Adrenal gland (tissue), 19 donors: ENCODE measurements at places on chromosomes 2 and 18.

- DNase-seq, result no peak
Observed at GRCh38 chr18:6452194-6452593, 37.5 kb upstream of the L3MBTL4 start.

DNA sequence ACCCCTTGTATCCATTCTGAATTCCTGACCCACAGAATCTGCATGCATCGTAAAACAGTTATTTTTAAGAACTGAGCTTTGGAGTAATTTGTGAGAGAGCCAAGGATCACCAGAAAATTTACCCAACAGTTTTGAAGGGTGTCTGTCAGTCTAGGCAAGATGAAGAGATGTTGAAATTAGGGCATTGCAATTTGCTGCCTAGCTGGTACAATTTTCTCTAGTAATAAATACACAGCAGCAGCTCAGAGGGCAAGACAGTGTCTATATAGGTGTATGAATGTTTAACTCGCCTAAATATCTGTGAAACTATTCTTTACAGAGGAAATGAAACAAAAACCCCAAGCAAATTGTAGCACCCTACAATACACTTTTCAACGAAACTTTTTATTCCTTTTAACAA lies 377.8 kb upstream of the POU3F3 start:
- no peak for DNase-seq

DNA sequence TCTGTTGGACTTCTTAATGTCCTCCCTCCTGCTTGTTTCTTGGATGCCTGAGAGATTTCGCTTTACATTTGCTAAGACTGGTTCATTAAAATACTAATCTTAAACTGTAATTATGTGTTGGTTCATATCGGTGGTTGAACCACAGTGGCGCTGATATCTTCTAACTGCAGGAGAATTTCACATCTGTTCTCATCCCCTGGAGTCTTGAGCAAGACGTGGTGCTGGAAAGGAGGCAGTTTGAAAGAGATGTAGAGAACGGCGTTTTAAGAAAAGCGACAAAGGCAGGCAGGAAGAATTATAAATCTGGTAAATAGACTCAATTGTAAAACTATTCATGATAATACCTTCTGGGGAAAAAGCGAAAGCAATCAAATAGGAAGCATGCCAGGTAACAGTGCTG lies 79.5 kb downstream of the NXPH2 start:
- no peak for DNase-seq

DNA sequence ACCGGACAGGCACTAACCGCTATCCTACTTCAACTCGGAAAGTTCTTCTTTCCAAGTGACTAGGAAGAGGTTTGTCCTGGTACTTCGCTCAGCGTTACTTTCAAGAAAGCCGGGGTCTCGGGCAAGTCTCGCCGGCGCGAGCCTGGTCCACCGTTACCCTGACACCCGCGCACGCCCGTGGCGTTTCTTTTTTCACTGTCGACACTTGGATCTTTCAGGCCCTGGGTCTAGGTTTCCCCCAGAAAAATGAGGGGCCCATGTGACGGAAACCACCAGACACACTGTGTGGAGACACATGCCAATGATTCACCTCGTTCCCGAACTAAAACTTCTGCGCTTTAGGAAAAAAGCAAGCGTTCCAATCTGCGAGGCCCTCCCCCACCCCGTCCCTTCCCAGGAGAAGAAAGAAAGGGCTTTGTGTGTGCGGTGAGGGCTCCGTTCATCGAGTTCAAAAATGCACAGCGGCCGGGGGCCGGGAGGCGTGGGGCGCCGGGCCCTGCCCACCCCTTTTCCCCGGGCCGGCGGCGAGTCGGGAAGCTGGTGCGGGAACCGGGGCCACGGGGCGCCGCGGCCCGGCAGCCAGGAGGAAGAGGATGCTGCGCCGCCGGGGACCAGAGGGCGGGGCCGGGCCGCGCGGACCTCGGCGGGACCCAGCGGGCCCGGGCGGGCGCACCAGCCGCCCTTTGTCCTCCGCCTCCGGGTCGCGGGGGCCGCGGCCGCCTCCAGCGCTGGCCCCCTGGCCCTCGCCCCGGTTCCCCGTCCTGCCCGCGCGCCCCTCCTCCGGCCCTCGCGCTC lies 2.6 kb downstream of the ZNF521 start:
- peak; percentile 36 for DNase-seq

GRCh38 chr2:36397728-36398413 lies 42.3 kb downstream of the CRIM1 start:
- DNase-seq, result no peak

DNA sequence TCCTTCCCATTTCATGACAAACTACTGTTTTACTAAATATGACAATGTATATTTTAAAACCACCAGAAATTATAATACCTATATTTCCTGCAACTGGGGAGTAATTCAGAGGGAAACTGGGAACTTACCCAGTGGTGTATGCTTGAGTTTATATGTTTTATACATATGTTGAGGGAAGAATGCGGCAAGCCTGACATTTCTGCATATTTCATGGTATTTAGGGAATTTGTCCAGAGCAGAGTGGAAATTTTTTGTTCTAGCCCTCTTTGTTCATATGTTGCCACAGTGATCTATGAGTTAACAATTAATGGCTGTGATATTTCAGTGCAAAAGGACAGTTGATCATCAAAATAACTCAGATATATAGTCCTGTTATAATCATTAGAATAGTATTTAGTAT lies 230.8 kb upstream of the VWC2L start:
- DNase-seq, result no peak

- DNase-seq, result no peak
Observed at GRCh38 chr2:83595121-83595690, 863.9 kb downstream of the SUCLG1 start.

DNA sequence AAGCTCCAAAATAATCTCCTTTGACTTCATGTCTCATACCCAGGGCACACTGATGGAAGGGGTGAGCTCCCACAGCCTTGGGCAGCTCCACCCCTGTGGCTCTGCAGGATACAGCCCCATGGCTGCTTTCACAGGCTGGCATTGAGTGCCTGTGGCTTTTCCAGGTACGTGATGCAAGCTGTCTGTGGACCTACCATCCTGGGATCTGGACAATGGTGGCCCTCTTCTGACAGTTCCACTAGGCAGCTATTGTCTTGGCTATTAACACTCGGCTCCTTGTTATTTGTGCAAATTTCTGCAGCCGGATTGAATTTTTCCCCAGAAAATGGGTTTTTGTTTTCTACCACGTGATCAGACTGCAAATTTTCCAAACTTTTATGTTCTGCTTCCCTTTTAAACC lies 634.2 kb downstream of the TSN start:
- no peak for DNase-seq

- peak; percentile 70 for DNase-seq
Observed at GRCh38 chr18:47772374-47773248, 157.8 kb downstream of the SMAD2 start.

DNA sequence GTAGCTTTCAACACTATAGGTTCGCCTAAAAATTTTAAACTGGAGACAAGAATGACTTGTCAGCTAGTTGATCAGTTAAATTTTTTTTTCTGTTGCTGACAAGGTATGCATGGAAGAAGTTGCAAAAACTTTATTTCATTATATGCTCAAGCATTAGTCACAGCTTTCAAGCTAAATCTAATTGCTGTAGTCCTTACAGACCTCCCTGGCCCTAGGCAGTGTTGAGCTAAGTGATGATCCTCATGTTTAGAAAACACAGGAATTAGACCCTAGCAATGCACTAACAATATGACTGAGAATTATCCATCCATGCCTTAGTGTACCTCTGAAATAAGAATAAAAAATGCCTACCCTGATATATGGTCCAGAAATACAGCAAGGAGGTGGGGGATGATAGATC lies 253.4 kb downstream of the SP3 start:
- DNase-seq, result no peak

DNA sequence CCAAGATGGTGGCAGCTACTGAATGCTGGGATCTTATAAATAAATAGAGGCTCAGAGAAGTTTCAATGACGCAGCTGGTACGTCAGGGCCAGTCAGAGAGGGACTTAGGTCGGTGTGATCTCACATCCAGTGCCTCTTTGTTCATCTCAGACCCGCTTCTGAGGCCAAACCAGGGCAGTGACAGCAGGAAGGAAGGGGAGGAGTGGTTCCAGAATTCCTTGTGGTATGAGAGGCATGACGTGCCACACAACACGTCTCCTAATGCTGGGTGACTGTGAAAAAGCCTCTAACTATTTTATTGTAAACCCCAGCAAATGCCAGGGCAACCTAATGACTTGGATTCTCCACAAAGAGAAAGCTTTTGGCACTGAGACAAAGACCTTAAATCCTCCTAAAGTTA lies 423.3 kb downstream of the LPIN1 start:
- peak; percentile 48 for DNase-seq

DNA sequence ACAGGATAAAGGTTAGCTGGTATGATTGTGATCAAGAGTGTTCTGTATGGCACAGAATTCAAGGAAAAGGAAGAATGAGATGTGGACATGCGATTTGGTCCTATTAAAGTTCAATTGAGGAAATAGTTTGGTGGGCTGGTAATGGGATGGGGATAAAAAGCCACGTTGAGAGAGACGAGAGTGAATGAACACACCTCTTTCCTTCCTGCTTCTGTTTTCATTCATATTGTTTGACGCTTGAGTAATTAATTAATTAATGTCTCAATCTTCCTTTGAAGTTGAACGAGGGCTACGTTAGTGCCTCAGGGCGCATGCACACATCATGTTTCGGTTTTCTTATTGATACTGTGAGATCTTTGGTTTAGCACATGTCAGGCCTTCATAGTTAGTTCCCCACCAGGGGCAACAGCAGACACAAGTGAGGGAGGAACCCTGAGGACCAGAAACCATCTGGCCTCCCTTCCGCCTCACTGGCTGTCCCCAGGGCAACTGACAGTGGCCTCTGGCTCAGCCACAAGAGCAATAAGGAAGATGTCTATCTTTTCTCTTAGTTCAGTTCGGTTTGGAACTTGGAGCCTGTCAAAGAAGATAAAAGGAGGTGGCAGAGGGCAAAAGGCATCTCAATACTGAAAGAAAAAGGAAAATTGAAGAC lies 116.0 kb downstream of the LIPG start:
- no peak for DNase-seq

- no peak for DNase-seq
Observed at GRCh38 chr18:79936641-79937040, 14.8 kb downstream of the SLC66A2 start.

DNA sequence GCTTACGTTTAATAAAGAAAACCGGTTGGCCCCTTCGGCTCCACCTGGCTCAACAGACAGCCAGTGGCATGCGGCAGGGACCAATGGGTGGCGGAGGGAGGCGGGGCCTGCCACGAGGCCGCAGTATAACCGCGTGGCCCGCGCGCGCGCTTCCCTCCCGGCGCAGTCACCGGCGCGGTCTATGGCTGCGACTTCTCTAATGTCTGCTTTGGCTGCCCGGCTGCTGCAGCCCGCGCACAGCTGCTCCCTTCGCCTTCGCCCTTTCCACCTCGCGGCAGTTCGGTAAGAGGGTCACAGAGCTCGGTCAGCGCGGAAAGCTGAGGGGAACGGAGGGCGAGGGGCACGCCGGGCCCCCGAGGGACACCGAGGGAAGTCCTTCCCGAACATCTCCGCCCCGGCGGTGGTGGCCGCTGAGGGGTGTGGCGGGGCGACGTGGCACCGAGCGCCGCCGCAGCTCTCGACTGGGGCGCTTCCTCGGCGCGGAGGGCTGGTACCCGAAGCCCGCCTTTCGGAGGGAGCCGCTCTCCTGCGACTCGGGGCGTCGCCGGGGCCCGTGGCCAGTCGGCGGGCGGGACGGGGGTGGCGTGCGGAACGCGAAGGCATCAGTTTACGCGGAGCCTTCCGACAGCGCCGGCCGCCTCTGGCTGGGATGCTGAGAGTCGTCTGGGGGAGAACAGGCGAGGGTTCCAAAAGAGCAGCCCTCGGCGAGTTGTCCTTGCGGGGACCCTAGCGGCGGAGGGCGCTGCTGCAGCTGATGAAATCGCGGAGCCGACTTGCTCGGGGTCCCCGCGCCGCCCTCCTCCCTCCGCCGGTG lies at the start of gene MTHFD2:
TSS of gene MTHFD2 (plus strand) at position 155 of the 814 bp plus-strand sequence. CDS start at position 182, 27 bp downstream.
- peak; percentile 93 for DNase-seq

DNA sequence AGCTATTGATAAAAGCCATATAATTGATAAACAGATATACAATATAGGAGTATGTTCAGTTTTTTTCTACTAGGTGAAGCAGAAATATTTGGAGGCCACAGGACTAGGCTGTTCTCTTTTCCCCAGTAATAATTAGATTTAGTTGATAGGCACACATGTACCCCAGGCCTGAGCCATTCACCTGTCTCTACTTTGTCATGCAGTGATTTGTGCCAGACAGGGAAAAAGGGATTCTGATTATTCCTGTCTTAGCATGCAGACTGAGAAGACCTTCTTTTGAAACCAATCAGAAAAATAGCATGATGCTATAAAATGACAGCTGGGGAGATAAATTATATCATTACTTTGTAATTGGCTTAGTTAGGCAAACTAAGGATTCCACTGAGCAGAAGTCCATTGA lies 94.3 kb downstream of the DOCK10 start:
- no peak for DNase-seq

DNA sequence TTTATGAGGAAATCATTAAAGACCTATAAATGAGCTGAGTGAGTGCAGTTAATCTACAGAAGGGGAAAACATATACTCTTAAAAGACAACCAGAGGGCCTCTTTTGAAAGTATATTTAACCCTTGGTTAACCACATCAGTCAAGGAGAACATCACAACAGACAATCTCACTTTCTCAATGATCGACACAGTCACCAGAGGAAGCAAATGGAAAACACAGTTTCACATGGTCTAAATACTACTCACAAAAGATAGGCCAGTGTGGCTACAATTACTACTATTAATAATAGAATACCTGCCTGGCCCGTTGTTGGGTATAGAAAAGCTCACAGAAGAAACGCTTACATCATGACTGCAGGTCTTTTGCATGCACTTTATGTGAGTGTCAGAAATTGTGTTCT lies 426.2 kb downstream of the NCKAP5 start:
- no peak for DNase-seq

GRCh38 chr18:7333025-7333562 lies 102.2 kb downstream of the LRRC30 start:
- DNase-seq, result no peak

- DNase-seq, result no peak
Observed at GRCh38 chr2:129729011-129729410, 250.5 kb upstream of the RAB6C start.

GRCh38 chr2:8086796-8087479 lies 594.9 kb upstream of the ID2 start:
- DNase-seq, result peak; percentile 13

DNA sequence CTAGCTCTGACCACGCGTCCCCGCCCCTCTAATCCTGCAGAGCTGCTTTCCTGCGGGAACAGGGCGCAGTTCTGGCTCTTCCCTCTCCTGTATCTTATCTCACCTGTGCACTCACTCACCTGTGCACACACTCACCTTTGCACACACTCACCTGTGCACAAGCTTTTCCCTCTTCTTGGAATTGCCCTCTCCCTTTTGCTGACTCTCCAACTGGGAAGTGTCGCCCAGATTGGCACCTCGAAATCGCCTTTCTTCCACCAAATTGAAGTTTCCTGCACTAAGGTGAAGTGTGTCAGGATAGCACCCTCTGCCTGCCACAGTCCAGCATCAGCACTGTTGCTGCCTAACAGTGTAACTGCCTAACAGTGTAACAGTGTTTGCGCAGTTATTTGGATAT lies 566 bp upstream of the CMPK2 start:
- peak; percentile 54 for DNase-seq

GRCh38 chr2:167582619-167583018 lies 664.8 kb downstream of the STK39 start:
- no peak for DNase-seq

GRCh38 chr2:36789181-36789804 lies 92.8 kb downstream of the VIT start:
- no peak for DNase-seq
